Left cardiac atrium (tissue), 4 donors: ENCODE measurements at places on chromosomes 1 and 21. TPM values are rescaled to one million over a fixed set of nuclear protein-coding genes. Genes with fewer than 3 reads are reported as not detected.

LCE2C gene
- total RNA-seq, result not detected

DNAJB4 gene
- 78.6 TPM for total RNA-seq

GRCh38 chr1:52603630-52604029, 1.5 kb downstream of the GPX7 start:
- DNase-seq, result no peak

DNA sequence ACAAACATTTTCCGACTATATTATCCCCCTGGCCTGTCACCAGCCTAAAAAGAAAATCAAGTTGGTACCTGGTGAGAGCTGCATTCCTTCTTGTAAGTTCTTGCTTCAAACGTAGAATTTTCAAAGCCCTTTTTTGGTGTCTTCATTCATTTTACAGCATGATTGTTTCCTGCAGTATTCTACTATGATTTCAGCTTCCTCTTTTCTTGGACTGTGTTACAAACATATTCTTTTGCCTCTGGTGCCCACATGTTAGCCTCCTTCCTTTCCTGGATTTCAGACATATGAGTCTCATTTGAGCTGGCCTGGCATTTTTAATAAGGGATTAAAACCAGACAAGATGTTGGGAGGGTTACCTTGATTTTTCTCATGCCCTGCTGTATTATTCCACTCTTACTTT, 142.5 kb downstream of the PIGK start:
- DNase-seq, result no peak

DNA sequence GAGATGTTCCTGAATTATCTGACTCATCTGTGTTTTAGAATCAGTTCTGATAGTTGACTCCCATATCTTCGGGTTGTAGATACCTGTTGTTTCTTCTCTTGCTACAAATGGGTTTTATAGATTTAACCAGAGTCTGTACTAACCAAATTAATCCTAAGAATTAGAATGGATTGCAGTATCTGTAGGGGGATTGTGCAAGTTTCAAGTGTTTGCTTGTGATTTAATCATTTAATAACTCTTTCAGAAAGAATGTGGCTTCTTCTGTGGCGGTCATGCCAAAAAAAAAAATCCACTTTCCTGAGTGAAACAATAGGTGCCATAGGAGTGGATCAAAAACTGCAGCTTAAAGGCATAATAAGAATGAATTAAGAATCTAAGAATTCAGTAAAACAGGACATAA, 9.4 kb downstream of the IPO9 start:
- no peak for DNase-seq

DNA sequence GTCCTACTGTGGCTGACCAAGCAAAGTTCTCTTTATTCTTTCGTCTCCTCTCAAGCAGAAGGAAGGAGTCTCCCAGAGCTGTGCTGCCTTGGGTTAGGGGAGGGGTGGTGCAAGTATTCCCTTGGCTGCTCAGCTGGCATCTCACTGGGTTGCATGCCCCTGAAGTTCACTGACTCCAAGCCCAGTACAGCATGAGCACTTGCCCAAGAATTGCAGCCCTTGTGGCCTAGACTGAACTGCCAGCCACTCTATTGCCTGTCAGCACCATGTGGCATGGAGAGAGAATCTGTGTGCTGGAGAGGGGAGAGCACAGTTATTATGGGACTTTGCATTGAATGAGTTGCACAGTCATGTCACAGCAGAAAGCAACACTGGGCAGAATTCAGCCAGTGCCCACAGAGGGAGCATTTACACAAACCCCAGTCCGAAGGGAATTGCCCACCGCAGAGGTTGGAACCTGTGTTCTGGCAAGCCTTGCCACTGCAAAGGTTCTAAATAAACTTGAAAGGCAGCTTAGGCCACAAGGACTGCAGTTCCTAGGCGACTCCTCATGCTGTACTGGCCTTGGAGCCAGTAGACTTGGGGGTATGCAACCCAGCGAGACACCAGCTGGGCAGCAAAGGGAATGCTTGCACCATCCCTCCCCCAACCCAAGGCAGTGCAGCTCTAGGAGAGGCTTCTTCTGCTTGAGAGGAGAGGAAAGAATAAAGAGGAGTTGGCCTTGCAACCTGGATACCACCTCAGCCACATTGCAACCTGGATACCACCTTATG, 28.8 kb downstream of the DR1 start:
- no peak for DNase-seq

GRCh38 chr1:172430128-172430454, 9.6 kb downstream of the C1orf105 start:
- no peak for DNase-seq

GRCh38 chr1:4174291-4175200, 274.5 kb upstream of the C1orf174 start:
- no peak for DNase-seq

GRCh38 chr1:40848530-40849189, 13.5 kb downstream of the CITED4 start:
- peak; percentile 63 for DNase-seq

CATSPERE gene
- 0.59 TPM for total RNA-seq

DNA sequence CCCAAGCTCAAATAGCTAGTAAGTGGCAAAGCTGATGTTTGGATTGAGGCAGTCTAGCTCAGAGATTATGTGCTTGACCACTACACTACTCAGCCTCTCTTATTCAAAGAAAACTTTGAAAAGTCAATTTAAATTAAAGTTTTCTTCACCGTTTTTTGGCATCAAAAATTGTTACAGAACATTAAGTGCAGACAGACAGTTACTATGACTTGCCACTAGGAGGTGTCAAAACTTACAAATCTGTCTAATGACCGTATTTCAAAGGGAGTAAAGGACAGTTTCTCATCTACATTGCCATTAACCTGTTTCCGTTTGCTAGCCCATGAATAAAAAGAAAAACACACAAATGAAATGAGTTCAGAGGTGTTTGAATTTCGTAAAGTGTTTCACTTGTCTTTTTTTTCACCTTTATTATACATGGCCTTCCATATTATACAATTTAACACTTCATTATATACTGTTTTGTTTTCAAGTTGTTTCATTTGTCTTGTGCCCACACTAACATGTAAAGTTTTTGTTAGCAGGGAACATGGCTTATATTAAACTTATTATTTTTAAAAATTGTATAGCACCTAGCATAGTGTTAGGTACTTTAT, 57.4 kb upstream of the MTF2 start:
- no peak for DNase-seq

DNA sequence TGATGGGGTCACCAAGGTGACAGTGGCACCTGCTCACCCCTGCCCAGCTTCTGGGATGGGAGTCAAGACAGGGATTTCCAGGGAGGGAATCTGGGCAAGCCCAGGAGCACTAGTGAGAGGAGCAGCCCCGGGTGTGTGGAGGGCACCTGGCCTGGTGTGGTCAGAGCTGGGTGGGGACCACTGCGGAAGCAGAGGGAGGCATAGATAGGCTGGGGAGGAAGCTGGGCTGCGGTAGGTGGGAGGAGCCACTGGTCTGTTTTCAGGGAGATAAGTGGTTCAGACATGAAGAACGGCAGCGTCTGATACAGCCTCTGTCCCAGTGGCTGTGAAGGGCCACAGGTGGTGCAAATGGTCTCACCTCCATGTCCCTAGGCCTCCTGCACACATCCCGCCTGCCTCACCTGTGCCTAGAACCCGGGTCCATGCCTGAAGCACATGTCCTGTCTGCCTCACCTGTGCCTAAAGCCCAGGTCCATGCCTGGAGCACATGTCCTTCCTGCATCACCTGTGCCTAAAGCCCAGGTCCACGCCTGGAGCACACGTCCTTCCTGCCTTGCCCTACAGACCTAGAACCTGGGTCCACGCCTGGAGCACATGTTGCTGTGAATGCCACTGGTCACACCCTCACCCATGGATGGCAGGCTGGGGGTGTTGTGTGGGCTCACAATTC, 325.9 kb upstream of the AJAP1 start:
- DNase-seq, result no peak

KLF18 gene
- total RNA-seq, result not detected

GRCh38 chr1:4118746-4119515, 218.9 kb upstream of the C1orf174 start:
- DNase-seq, result no peak

DNA sequence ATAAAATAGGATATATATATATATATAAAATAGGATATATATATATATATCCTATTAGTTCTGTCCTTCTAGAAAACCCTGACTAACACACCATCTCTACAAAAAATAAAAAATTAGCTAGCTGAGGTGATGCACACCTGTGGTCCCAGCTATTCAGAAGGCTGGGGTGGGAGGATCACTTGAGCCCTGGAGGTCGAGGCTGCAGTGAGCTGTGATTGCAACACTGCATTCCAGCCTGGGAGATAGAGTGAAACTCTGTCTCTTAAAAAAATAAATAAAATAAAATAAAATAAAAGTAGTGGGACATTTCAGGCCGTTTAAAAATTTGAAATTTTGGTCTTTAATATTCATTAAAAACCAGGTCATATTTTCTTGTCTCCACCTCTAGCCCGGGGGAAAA, 4.2 kb upstream of the RRP1 start:
- DNase-seq, result no peak

DNA sequence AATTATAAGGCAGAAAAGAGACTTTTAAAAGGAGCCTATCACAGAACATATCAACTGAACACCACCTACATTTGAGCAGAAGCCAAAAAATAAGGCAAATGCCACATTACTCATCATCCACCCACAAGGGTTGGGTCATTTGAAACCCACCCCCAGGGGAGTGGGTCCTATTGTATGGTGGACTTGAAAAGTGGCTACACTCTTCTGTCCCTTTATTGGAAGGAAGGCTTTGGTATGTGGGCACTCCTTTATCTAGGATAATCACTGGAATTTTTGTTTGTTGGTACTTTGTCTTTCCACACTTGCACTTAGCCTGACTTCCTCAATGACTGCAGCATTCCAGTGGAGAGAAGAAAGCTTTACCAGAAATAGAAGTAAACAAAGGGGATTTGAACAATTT, 157.2 kb upstream of the COL11A1 start:
- no peak for DNase-seq

GFI1 gene
- total RNA-seq, result 0.85 TPM

- DNase-seq, result no peak
These were observed 8.3 kb upstream of the ERICH3 start for GRCh38 chr1:74681851-74682250.

GPA33 gene
- total RNA-seq, result 0.31 TPM

DNA sequence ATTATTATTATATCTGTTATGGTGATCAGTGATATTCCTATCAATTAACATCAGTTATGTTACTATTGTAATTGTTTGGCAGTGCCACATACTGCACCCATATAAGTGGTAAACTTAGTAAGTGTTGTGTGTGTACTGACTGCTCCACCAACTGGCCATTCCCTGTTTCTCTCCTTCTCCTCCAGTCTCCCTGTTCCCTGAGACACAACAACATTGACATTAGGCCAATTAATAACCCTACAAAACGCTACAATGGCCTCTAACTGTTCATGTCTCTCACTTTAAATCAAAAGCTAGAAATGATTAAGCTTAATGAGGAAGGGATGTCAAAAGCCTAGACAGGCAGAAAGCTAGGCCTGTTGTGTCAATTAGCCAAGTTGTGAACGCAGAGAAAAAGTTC, 6.6 kb upstream of the THRAP3 start:
- no peak for DNase-seq

GRCh38 chr1:15422871-15423270, 13.2 kb downstream of the EFHD2 start:
- DNase-seq, result no peak

DNA sequence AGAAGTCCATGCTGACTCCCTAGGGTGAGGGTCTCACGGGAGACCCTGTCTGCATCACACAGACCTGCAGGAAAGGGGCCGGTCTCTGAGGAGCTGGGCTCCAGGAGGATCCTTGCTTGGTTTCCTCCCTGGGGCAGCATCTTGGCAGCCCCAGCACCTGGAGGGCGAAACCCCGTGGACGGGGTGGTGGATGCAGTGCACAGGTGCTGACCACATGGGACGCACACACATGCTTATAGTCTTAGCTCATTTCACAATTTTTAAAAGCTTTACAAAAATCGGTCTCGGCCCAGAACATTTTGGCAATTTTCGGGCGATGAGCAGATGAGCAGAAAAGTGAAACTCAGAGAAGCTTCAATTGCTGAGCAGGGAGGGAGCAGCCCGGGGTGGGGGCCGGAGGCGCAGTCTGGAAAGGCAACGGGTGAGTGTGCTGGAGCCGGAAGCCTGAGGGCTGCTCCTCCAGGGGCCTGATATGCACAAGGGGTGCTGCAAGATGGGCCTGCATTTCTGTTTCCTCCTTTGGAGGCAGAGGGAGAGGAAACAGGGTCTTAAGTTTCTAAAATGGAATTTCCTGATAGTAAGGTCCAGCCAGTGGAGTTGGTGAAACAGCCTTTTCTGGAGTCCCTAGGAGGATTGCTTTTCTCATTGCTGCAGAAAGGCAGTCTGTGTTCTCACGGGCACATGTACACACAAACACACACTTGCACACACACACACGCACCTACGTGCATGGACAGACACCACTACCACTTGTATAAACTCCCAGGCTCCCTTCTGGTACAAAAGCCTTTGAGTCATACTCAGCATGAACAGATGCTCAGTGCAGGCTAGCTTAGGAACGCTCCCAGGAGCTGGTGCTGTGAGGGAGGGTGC, 60.6 kb downstream of the SCCPDH start:
- peak; percentile 42 for DNase-seq

- DNase-seq, result no peak
These were observed 3.1 kb upstream of the TRIM45 start for GRCh38 chr1:117124661-117125060.

- peak; percentile 54 for DNase-seq
These were observed 541 bp downstream of the USP48 start for GRCh38 chr1:21782349-21782867.

DNA sequence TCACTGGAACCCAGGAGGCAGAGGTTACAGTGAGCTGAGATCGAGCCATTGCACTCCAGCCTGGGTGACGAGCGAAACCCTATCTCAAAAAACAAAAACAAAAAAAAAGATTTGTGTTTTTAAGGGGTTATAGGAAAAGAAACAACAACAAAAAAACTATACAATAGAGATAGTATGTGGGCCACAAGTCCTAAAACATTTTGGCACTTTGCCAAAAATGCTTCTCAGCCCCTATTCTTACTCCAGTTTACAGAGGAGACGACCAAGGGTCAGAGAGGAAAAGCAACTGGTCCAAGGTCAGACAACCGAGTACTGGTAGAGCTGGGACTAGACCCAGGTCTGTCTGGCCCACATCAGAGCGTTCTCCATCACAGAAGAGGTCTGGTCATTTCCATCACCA, 3.0 kb downstream of the FBXO44 start:
- no peak for DNase-seq

AHDC1 gene
- total RNA-seq, result 39.1 TPM

- no peak for DNase-seq
These were observed 37.9 kb downstream of the CXADR start for GRCh38 chr21:17550671-17551308.

EXTL1 gene
- total RNA-seq, result 3.2 TPM

DNA sequence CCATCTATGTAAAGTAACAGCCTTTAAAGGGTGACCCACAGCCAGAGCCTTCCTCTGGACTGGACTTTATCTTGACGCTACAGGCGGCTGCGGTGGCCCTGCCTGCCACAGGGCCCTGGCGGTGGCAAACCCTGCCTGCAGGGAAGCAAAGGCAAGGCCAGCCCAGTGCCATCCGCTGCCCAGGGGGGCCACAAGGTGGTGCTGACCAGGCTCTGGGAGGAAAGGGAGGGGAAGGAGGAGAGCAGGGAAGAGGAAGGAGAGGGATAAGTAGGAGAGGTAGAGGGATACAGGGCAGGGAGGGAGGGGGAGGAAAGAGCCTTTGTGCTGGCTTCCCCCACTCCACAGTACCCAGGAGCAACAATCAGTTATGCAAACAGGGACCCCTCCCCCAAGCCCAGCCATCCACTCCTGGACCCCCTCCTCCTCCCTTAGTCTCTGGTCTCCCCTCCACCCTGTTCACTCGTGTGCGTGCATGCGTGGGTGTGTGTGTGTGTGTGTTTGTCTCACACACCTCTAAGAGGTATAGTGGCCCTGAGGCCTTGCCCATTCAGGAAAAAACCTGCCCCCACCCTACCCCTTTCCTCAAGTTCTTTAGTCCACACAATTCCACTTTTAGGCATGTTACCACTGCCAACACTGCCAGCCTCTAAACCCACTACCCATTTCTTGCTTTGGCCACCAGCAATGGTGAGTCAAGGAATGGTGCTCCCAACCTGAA, 30.3 kb downstream of the SSBP3 start:
- DNase-seq, result no peak
